ENCODE measurements at places on chromosomes 1 and 21. TPM values are rescaled to one million over a fixed set of nuclear protein-coding genes. Genes with fewer than 3 reads are reported as not detected.

DNA sequence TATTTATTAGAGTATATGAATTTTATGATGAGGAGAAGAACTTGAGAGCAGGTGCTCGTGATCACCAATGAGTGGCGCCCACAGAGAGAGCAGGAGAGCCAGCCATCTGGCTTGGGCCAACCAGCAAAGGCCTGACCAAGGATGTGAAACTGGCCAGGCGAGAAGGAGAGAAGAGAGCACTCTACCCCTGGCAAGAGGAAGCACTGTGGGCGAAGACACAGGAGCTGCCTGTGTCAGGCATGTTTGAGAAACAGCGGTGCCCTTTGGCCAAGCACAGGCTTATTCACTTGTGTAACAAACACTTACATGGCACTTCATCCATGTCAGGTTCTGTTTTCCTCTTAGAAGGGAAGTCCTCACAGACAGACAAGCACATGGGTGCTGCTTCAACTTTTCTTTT lies 4.2 kb upstream of the SIPA1L2 start:
- peaks cover 4% of the 10 kb centered on the region for H3K27me3 ChIP-seq
- H3K27ac ChIP-seq, result no peak overlapping the region
- H3K4me3 ChIP-seq, result no peak overlapping the region
- H3K36me3 ChIP-seq, result peaks cover 1% of the 10 kb centered on the region
- peaks cover 3% of the 10 kb centered on the region for H3K4me1 ChIP-seq
- no peak for DNase-seq

- peaks cover 4% of the 10 kb centered on the region for H3K36me3 ChIP-seq
- H3K27ac ChIP-seq, result no peak overlapping the region
- H3K4me1 ChIP-seq, result no peaks in the 10 kb centered on the region
- no peak overlapping the region for H3K4me3 ChIP-seq
Observed at GRCh38 chr1:230043081-230043480, 24.0 kb upstream of the GALNT2 start.

- no peak for DNase-seq
- peaks cover 15% of the 10 kb centered on the region for H3K4me1 ChIP-seq
Observed at GRCh38 chr1:185157599-185158412, 839 bp downstream of the SWT1 start.

DNA sequence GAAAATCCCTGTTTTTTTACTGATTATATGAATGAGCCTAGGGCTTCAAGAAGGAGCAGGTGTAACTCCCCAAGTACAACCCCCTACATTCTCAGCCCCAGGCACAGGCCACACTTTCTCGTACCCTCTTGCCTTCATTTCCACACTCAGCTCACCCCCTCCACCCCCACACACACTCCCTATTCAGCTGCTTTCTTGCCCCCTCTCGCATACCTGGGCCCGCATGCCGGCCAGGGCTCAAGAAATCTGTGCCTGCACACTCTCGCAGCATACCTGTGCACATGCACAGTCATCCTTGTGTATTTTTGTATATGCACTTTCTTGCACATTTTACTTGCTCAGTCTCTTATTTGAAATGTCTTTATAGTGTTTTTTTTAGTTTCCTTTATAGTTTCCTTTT lies 2.0 kb downstream of the PTPRF start:
- no peak for DNase-seq
- H3K27me3 ChIP-seq, result peaks cover 9% of the 10 kb centered on the region
- H3K36me3 ChIP-seq, result peaks cover 7% of the 10 kb centered on the region
- peak overlapping the region; percentile 99 for H3K4me3 ChIP-seq
- H3K27ac ChIP-seq, result peak overlapping the region; percentile 64

GRCh38 chr1:16043521-16043920 lies at the start of gene CLCNKB:
Gene CLCNKB, plus strand, starts transcription at chr1:16043782. Its CDS starts 711 bp downstream, at chr1:16044493.
- H3K4me1 ChIP-seq, result peaks cover 8% of the 10 kb centered on the region
- H3K4me3 ChIP-seq, result no peak within 1 kb of the TSS
- H3K27ac ChIP-seq, result no peak within 1 kb of the TSS

- H3K4me1 ChIP-seq, result peaks cover 4% of the 10 kb centered on the region
- peaks cover 1% of the 10 kb centered on the region for H3K27me3 ChIP-seq
- no peak overlapping the region for H3K4me3 ChIP-seq
- no peak for DNase-seq
- H3K36me3 ChIP-seq, result peaks cover 12% of the 10 kb centered on the region
- no peak overlapping the region for H3K27ac ChIP-seq
Observed at GRCh38 chr1:112143871-112144441, 154.5 kb upstream of the KCND3 start.

GRCh38 chr1:65581119-65581518 lies 160.7 kb downstream of the LEPR start:
- H3K36me3 ChIP-seq, result no peaks in the 10 kb centered on the region
- no peak overlapping the region for H3K27ac ChIP-seq
- H3K4me3 ChIP-seq, result no peak overlapping the region
- H3K27me3 ChIP-seq, result peaks cover 3% of the 10 kb centered on the region

DNA sequence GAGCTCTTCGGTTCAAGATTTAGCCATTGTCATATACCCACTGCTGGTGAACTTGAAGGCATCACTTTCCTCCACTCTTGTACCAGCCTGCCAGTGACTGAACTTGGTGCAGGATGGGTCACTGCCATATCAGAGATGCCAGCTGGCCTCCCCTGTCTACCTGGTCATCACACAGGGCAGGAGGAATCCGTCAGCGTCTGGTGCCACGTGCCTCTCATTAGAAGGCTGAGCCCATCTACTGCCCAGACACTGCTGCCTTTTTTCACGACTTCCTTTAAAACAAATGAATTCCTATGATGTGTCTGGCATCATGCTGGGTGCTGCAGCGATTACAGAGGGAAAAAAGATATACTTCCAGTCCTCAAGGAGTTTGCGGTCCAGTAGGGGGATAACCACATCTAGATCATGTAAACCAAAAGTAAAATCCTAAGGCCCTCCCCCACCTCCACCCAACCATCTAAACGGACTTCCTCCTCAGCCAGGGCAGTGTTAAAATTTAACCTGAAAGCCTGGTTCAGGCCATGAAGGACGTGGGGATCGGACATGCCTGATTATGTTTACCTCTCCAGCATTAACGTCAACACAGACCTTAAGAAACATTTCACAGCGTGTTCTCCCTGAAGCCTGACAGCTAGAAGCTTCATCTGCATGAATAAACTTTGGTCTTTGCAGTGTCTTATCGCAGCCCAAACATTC lies 29.2 kb upstream of the PDE9A start:
- no peak overlapping the region for H3K27ac ChIP-seq
- H3K4me3 ChIP-seq, result no peak overlapping the region
- no peaks in the 10 kb centered on the region for H3K36me3 ChIP-seq
- DNase-seq, result no peak
- H3K4me1 ChIP-seq, result peaks cover 3% of the 10 kb centered on the region

The LRRC8B gene
- total RNA-seq, result 17.7 TPM

- no peaks in the 10 kb centered on the region for H3K4me1 ChIP-seq
- peaks cover 2% of the 10 kb centered on the region for H3K27me3 ChIP-seq
- H3K36me3 ChIP-seq, result no peaks in the 10 kb centered on the region
Observed at GRCh38 chr1:233520261-233521191, 93.4 kb upstream of the KCNK1 start.

GRCh38 chr1:31567956-31568570 lies 8.3 kb upstream of the TINAGL1 start:
- no peak overlapping the region for H3K27ac ChIP-seq
- no peak for DNase-seq
- H3K4me3 ChIP-seq, result no peak overlapping the region
- no peaks in the 10 kb centered on the region for H3K36me3 ChIP-seq
- peaks cover 3% of the 10 kb centered on the region for H3K4me1 ChIP-seq

GRCh38 chr1:174995916-174996315 lies 3.8 kb upstream of the CACYBP start:
- H3K27me3 ChIP-seq, result peaks cover 7% of the 10 kb centered on the region
- H3K36me3 ChIP-seq, result no peaks in the 10 kb centered on the region
- H3K4me3 ChIP-seq, result no peak overlapping the region
- DNase-seq, result no peak

- H3K27me3 ChIP-seq, result no peaks in the 10 kb centered on the region
- no peak overlapping the region for H3K4me3 ChIP-seq
- no peak overlapping the region for H3K27ac ChIP-seq
- DNase-seq, result no peak
- no peaks in the 10 kb centered on the region for H3K36me3 ChIP-seq
Observed at GRCh38 chr1:208965351-208965750, 618.2 kb upstream of the CAMK1G start.

GRCh38 chr1:225825078-225825477 lies 15.2 kb downstream of the EPHX1 start:
- H3K36me3 ChIP-seq, result no peaks in the 10 kb centered on the region
- H3K27ac ChIP-seq, result peak overlapping the region; percentile 92
- peaks cover 45% of the 10 kb centered on the region for H3K4me1 ChIP-seq
- H3K27me3 ChIP-seq, result peaks cover 8% of the 10 kb centered on the region
- H3K4me3 ChIP-seq, result peak overlapping the region; percentile 71

GRCh38 chr21:16942703-16943102 lies 570.1 kb upstream of the CXADR start:
- no peaks in the 10 kb centered on the region for H3K4me1 ChIP-seq
- DNase-seq, result no peak
- no peak overlapping the region for H3K27ac ChIP-seq
- no peaks in the 10 kb centered on the region for H3K27me3 ChIP-seq
- H3K36me3 ChIP-seq, result no peaks in the 10 kb centered on the region

GRCh38 chr1:204623365-204623893 lies 62.1 kb downstream of the LRRN2 start:
- no peak overlapping the region for H3K4me3 ChIP-seq
- no peak overlapping the region for H3K27ac ChIP-seq
- DNase-seq, result no peak
- H3K36me3 ChIP-seq, result no peaks in the 10 kb centered on the region
- peaks cover 4% of the 10 kb centered on the region for H3K27me3 ChIP-seq

DNA sequence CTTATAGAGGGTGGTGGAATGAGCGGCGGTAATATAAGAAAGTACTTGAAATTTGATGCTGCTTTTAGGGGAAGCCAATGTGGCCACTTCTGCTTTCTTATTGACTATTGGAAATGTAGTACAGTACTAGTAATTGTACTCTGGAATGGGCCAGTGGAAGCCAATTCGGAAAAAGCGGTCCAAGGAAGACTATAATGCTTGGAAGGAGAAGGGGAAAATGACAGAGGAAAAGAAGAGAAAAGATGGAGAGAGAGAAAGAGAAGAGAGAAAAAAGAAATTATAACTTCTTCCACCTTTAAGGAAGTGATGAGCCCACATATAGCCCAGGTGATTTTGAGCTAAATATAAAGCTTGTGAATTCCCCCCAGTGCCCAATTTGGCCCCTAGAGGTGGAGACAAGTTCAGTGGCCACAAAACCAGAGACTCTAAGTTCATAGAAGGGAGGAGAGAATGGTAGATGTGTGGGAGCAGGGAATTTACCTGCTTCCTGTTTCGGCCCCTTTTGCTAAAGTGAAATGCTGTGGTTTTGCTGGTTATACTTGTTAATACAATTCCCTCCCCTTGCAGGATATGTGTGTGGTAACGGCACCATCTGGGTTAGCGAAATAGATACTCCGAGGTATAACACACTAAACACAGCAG lies 35.7 kb upstream of the DUSP10 start:
- peaks cover 2% of the 10 kb centered on the region for H3K27me3 ChIP-seq
- no peak overlapping the region for H3K27ac ChIP-seq
- H3K36me3 ChIP-seq, result no peaks in the 10 kb centered on the region
- no peak for DNase-seq

The FCRL4 gene
- not detected for total RNA-seq

- no peaks in the 10 kb centered on the region for H3K4me1 ChIP-seq
- H3K4me3 ChIP-seq, result no peak overlapping the region
- no peaks in the 10 kb centered on the region for H3K36me3 ChIP-seq
Observed at GRCh38 chr1:97844552-97845089, 76.2 kb downstream of the DPYD start.

DNA sequence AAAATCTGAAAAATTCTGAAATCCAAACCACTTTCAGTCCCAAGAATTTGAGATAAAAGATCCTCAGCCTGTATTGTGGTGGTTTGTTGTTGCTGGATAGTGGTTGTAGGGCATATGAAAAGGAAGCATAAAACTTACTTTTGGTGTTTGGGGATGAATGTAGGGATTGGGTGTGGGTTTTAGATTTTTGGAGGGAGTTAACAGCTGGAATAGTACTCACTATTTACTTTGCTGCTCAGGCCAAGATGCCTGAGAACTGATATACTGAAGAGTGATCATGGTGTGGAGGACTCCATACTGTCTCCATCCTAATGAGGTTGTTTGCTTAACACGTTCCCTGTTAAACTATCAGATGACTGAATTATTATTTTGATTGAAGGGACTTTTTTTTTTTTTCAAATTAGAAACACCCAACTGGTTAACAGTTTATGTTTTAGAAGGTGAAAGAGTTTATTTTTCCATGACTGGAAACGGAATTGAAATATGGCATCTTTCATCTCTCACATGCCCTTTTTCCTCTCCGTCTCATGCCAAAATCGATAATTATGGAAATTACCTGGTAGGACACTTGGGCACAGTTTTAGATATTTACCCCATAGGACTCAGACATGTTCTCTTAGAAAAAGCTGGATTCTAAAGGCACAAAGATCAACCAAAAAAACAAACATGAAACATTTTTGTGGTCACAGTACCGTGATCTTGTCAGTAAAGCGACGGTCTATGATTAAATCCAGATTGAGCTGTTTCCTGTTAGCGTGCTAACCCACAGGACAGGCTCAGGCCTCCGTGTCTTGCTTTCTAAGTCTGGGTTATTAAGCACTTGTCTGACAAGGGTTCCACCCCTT lies 37.3 kb downstream of the RGL1 start:
- no peak for DNase-seq
- H3K27me3 ChIP-seq, result peaks cover 2% of the 10 kb centered on the region
- no peak overlapping the region for H3K27ac ChIP-seq
- peaks cover 5% of the 10 kb centered on the region for H3K36me3 ChIP-seq
- H3K4me1 ChIP-seq, result peaks cover 18% of the 10 kb centered on the region

The MAP3K7CL gene
- total RNA-seq, result 1.2 TPM

GRCh38 chr1:171265686-171266085 lies 17.4 kb downstream of the FMO1 start:
- no peak for DNase-seq
- peaks cover 2% of the 10 kb centered on the region for H3K27me3 ChIP-seq
- H3K4me1 ChIP-seq, result no peaks in the 10 kb centered on the region

The PRR9 gene
- total RNA-seq, result not detected

All from glutamatergic neuron (in vitro differentiated cells).